NCI-H460 (cell line): ENCODE measurements at places on chromosomes 12 and 14. TPM values are rescaled to one million over a fixed set of nuclear protein-coding genes. Genes with fewer than 3 reads are reported as not detected.

Gene STAC3
- 0.57 and 0.58 TPM in 2 replicates for total RNA-seq

Gene TMEM132D
- total RNA-seq = not detected in 2 replicates

Gene ANO4
- not detected in 2 replicates for total RNA-seq

Gene PGAM5
- total RNA-seq = 72.9 and 91.2 TPM in 2 replicates

Gene FAM186B
- total RNA-seq = 0.22 and 0.23 TPM in 2 replicates

Gene RPS26
- 314 and 346 TPM in 2 replicates for total RNA-seq

Gene SYNE3
- total RNA-seq = 2.7 and 4.0 TPM in 2 replicates

Gene DPF3
- total RNA-seq = not detected in 2 replicates

Gene PARP11
- 4.1 and 6.4 TPM in 2 replicates for total RNA-seq
